ENCODE measurements at places on chromosomes 5 and 9. TPM values are rescaled to one million over a fixed set of nuclear protein-coding genes. Genes with fewer than 3 reads are reported as not detected.

- H3K27ac ChIP-seq: no peak overlapping the region
- H3K36me3 ChIP-seq: no peaks in the 10 kb centered on the region
- no peaks in the 10 kb centered on the region for H3K4me1 ChIP-seq
- DNase-seq: no peak
Observed at GRCh38 chr5:167158588-167158987, 1132.9 kb upstream of the WWC1 start.

DNA sequence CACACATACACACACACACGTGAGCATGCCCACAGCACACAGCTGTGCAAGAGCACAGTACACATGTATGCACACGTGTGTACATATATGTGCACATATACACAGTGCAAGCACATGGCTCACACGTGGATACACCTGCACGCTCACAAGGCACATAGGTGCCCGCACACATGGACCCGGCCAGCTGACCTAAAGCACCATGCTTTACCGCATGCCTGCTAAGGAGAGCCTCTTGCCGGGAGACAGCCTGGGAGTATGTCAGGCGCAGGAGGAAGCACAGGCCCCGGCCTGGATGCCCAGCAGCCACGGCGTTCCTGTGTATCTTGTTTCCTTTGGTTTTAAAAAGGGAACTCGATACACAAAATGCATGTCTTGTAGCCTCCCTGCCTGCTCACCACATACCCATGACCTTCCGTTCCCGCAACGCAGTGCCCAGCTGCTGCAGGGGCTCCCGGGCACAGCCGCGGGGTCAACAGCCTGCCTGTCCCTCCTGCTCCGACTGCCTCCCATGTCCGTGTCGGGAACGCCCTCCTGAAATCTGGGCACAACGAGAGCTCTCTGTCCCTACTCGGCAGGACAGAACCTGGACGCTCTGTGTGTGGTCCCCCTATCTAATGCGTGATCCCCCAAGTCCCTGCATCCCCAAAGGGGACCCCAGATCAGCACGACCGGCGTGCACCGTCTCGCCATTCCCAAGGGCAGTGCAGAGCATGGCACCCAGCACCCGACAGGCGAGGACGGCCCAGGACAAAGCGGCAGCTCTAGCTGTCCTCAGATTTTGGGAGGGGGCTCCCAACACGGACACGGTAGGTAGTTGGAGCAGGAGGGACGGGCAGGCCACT is 3.6 kb downstream of the SLC12A7 start:
- H3K36me3 ChIP-seq: no peaks in the 10 kb centered on the region
- no peak overlapping the region for H3K27ac ChIP-seq
- DNase-seq: no peak
- H3K4me1 ChIP-seq: peaks cover 2% of the 10 kb centered on the region

DNA sequence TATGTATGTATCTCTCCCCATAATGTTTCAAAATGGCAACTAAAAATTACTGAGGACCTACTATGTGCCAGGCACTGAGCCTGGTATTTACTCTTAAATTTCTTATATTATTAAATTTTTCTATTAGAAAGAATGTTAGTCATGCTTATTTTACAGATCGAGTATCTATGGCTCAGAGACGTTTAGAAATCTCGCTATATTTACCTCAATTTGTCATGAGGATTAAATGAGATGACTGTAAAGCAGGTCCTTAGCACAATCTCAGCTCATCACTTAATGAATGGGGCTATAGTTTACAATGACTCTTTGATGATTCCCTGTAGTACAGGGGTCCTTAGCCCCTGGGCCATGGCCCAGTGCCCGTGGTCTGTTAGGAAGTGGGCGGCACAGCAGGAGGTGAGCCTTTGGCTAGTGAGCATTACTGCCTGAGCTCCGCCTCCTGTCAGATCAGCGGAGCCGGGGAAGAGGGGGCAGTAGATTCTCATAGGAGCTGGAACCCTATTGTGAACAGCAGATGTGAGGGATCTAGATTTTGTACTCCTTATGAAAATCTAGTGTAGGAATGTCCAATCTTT is 15.5 kb downstream of the ENC1 start:
- no peak overlapping the region for H3K27ac ChIP-seq
- peaks cover 14% of the 10 kb centered on the region for H3K36me3 ChIP-seq
- no peak overlapping the region for H3K4me3 ChIP-seq
- no peaks in the 10 kb centered on the region for H3K27me3 ChIP-seq
- H3K4me1 ChIP-seq: peaks cover 18% of the 10 kb centered on the region
- DNase-seq: no peak

The DOCK8 gene
- not detected for polyA plus RNA-seq
